ENCODE measurements at places on chromosomes 11 and 22.

- no peak for DNase-seq
Observed at GRCh38 chr11:68480852-68481510, 20.4 kb downstream of the PPP6R3 start.

DNA sequence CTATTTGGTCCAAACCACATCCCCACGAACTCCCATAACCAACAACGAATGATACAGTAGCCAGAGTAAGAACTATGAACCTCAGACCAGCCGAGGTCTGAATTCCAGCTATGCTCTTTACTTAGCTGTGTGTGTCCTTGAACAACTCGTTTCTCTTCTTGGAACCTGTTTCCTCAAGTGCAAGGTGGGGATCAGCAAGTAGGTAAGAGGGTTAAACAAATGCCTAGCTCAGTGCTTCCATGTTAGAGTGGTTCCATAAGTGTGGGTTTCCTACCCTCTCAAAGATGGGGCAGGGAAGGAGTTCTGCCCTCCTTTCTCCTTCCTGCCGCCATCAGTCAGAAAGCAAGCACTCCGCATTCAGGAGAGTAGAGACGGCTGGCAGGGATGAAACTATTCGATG, 283.4 kb upstream of the SYN3 start:
- DNase-seq, result no peak

DNA sequence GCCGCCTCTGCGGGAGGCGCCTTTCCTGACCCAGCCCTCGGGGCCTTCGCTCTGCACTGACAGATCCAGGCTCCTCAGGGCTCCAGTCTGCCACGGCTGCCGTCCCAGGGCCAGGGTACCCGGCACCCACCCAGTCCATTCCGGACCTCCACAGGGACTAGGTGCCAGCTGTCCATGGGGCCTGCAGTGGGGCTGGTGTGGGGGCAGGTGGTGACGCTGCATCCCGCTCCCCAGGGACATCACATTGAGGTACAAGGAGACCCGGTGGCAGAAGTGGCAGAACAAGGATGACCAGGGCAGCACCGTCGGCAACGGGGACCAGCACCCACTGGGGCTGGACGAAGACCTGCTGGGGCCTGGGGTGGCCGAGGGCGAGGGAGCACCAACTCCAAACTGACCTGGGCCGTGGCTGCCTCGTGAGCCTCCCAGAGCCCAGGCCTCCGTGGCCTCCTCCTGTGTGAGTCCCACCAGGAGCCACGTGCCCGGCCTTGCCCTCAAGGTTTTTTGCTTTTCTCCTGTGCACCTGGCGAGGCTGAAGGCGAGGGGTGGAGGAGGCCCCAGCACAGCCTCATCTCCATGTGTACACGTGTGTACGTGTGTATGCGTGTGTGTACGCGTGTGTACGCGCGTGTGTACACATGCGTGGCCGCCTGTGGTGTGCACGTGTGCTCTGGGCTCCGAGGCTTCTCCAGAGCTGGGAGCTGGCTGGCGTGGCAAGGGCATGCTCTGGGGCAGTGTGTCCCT, 16.7 kb downstream of the RNH1 start:
- no peak for DNase-seq

DNA sequence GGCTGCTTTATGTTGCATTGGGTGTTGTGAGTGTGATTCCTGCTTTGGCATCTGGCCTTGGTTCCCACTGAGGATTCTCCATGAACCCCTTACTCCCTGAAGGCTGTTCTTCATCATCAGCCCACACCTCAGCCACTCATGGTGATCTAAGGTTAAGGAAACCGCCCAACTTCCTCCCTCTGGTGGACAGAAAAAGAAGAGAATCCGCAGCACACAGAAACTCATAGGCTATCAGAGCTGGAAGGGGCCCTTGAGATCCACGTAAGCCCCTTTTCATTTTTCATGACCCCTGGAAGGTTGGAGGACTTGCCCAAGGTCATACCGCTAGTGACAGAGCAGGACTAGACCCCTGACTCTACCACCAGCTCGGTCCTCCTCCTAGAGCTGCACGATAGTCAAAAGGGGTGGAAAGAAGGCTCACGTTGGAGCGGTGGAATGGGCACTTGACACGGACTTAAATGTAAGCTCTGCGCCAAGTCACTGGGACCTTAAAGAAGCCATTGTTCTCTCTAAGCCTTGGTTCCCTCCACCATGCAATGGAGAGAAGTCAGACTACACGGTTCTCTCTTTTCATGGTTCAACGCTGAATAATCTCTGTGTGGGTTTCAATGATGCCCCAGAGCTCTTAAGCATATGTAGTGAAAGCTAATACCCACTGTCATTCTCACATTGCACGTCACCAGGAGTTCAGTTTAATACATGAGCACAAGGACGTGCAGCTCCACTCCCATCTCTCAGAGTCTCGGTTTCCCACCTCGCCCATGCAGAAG, 83.6 kb upstream of the CRTAM start:
- DNase-seq, result no peak

- DNase-seq, result no peak
Observed at GRCh38 chr11:28730889-28731288, 622.7 kb downstream of the METTL15 start.

DNA sequence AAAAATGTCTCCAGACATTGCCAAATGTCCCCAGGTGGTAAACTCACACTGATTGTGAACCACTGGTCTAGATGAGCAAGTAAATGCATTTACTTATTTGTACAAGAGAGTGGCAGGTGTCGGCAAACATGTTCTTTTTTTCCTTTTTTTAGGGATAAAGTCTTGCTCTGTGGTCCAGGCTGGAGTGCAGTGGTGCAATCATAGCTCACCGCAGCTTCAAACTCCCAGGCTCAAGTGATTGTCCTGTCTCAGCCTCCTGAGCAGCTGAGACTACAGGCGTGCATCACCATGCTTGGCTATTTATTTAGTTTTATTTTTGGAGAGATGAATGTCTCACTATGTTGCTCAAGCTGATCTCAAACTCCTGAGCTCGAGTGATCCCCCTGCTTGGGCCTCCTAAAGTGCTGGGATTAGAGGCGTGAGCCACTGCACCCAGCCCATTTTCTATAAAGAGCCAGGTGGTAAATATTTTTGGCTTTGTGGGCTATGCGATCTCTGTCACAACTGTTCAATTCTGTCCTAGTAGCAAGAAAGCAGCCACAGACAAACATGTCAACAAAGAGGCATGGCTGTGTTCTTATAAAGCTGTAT, 1.4 kb downstream of the VPREB1 start:
- DNase-seq, result no peak

GRCh38 chr22:17633217-17633997, 4.9 kb upstream of the ATP6V1E1 start:
- no peak for DNase-seq

GRCh38 chr11:109981031-109981636, 112.1 kb upstream of the ZC3H12C start:
- no peak for DNase-seq

- no peak for DNase-seq
Observed at GRCh38 chr11:110113505-110113904, 20.3 kb downstream of the ZC3H12C start.
